ENCODE measurements at places on chromosomes 6 and 20.

- no peak for DNase-seq
Measured at GRCh38 chr6:158003910-158004700, 22.4 kb downstream of the SYNJ2 start.

DNA sequence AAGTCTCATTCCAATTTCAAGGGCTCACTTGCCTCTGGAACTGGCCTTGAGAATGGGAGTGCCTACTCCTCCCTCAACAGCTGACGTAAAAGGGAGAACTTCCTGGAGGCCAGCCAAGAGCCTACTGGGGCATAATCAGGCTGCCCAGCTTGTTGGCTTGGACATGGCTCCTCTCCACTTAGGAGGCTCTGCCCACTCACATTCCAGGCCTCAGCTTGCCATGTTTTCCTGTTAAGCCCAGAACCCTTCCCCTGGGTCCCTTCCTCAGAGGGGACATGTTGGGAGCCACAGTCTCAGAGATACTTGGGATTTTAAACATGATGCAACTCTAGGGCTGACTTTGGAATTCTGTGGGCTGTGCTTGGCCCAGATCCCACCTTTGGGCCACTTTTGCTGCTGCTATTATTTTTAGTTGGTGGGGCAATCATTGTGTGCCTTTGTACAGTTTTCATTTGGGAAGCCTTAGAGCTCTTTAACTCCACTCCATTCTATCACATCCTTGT lies 31.5 kb upstream of the ADTRP start:
- no peak for DNase-seq

GRCh38 chr20:23114448-23115082 lies 28.4 kb upstream of the CD93 start:
- no peak for DNase-seq

- DNase-seq: no peak
Measured at GRCh38 chr6:15512126-15512525, 150.7 kb downstream of the DTNBP1 start.
